ENCODE measurements at places on chromosomes 16 and 17.

GRCh38 chr17:78647032-78647431 lies 69.8 kb upstream of the DNAH17 start:
- no peak for DNase-seq

- peak; percentile 75 for DNase-seq
Measured at GRCh38 chr17:77373299-77374169, 232.8 kb downstream of the SEC14L1 start.

DNA sequence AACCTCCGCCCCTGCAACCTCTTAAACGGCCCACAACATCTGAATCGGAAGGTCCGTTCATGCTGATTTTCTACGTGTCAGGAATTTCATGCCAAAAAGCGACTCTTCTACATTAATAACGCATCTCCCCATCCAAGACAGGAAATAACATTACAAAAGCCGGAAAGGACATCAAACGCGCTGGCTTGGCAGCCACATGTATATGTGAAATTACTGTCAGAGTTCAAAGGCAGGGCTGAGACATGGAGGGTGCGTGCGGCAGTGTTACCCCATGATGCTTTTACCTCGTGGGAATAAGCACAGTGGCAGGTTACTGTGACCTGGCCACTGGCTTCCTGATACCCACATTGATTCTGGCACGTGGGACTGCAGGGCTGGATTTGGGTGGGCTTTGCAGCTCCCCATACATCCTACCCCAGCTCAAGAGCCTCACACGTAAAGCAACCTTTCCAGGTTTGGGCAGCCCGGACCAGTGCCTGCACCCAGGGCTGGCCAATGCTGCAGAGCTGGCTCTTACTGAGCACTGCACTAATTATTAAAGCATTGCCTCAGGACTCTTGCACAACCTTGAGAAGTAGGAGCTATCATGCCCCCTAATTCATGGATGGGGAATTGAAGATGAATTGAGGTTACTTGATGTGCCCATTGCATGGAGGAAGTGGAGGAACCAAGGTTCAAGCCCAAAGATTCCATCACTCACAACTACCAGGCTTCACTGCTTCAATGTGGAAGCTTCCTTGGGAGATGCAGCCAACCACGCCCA lies 120.6 kb upstream of the FOXF1 start:
- DNase-seq = peak; percentile 63

GRCh38 chr17:56819030-56819429 lies 14.7 kb downstream of the C17orf67 start:
- no peak for DNase-seq

DNA sequence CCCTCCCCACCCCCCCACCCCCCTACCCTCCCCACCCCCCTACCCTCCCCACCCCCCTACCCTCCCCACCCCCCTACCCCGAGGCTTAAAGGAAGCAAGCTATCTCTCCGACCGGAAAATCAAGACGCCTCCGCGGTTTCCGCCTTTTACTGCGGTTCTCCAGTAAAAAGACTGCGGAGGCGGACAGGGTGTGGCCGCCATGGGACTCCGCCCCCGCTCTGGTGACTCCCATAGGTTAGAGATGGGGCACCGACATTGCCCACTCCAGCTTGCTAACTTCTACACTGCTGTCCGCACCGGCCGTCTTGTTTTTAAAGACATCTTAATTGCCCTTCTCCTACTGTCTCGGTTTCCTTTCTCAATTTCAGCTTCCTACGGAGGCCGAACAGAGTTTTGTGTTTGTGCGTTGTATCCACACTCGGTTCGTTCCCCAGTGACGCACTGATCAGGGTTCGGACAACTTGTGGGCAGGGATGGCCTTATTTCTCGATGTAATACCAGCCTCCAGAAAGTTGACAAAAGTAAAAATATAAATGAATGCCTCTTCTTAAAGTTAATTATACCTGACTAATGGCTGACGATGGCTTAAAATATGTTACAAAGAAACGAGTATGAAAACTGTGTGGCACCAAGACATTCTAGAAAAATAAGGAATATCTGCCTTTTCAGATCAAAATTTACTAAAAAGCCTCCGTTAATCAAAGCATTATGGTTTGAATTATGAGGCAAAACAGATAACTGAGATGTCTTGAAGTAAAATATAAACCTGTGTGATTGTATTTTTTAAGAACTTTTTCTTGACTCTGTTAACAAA lies 1.1 kb upstream of the ZNF200 start:
- DNase-seq = peak; percentile 15

DNA sequence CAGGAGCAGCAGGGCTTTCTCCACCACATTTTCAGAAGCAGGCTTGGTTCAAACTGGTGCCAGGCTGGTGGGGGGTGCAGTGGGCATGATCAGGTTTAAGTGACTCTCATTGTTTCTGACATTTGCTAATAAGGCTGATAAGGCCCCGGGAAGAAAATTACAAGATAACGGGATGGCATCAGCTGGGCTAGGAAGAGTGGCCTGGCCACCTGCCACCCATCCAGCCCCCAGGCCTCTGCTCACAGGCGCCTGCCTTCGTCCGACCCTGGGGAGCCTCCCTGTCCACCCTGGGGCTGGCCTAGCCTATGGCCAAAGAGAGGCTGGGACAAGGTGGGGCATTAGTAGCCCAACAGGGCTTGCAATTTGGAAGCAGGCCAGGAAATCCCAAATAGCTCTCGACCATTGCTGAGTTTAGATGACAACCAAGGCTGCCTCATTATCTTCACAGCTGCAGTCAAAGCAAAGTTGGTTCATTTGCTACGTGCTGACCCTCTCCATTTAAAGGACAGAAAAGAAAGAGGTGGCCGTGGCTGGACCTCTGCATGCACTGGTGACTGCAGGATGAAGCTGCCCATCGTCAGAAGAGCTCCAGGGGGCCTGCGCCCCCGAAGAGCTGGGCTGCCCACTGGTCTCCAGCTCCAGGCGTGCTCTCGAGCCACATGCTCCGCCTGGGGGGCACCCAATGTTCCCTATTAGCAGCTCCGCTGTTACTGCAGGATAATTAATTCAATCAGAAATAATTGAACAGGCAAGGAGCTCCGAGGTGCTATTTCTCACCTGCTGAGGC lies 44.9 kb downstream of the PEMT start:
- DNase-seq = no peak

DNA sequence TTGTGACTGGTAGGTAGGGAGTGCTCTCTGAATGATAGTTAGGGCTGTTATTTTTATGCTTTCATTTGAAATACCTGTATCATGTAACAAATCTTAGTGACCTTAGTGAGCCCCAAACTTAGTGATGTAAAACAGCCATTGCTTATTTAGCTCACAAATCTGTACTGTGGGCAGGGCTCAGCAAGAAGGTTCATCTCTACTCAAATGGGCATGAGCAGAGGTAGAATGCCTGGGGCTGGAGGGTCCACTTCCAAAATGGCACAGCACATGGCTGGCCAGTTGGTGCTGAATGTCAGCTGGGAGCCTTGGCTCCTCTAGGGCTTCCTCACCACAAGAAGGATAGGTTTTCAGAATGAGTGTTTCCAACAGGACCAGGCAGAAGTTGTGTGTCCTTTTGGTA lies 49.3 kb upstream of the FOXF1 start:
- no peak for DNase-seq

- DNase-seq = no peak
Measured at GRCh38 chr17:7224110-7224509, 4.4 kb downstream of the ACADVL start.

- DNase-seq = peak; percentile 27
Measured at GRCh38 chr16:83674931-83675535, 132.7 kb upstream of the HSBP1 start.

- DNase-seq = peak; percentile 71
Measured at GRCh38 chr17:65231662-65232335, 94.6 kb downstream of the RGS9 start.

DNA sequence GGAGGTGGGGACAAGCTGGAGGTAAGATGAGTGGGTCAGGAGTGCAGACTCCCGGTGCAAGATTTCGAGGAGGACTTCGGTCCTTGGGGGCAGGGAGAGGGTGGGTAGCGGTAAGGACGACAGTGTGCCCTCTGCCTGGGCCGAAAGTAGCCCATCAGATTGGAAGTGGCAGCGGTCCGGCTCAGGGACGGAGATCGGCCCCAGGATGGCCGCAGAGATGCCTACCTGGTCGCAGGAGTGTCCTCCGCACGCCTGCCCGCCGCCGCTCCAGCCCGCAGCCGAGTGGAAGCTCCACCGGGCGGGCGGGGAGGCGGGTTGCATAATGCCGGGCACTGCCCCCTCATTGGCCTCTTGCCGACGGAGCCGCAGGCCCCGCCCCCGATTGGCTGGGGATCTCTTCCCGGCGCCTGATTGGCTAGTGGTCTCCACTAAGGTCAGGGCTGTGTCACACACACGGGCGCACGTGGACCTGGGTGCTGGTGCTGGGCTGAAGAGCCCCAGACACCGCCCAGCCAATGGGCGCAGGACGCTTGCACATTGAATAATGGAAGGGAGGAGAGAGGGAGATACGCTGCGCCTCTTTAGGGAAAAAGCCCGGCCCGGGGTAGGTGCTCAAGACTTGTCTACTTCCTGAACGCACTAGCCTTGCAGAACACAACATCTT lies at the start of gene PER1:
Gene PER1, minus strand, starts transcription at position 293 of the 664 bp plus-strand sequence. CDS start 1,698 bp downstream, outside the sequence.
- DNase-seq = peak; percentile 94

DNA sequence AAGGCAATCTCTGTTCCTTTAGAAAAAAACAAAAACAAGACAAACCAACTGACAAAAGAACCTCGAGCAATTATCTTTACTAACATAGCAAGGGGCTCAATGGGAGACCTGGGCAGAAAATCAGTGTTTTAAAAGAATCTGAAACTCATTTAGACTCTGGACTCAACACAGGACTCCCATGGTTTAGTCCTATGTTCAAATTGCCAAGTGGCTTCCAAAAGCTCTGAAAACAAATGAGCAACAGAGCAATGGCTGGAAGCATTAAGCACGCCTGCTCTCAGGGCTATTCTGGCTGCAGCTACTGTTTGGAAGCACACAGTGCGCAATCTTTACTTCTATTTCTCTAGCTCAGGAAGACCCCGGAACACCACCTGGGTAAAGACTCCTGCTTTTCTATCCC lies 162.0 kb downstream of the AATF start:
- DNase-seq = no peak

DNA sequence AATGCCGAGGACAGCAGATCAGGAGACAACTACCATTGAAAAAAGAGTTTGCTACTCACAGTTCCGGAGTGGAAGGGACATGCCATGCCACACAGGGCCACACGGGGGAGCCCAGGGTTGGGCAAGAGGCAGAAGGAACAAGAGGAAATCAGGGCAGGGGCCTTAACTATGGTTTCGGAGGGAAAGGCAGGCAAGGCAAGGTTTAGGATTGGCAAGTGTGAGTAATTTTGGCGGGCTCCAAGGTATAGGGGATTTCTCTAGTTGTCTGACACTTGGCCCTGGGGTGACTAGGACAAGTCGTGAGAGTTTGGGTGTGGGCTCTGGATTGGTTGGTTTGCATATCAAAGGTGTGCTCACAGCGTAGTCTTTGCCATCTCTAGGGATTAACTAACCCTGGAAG lies 27.0 kb upstream of the NTN1 start:
- DNase-seq = peak; percentile 36

GRCh38 chr17:69538795-69539194 lies 124.3 kb downstream of the MAP2K6 start:
- DNase-seq = no peak

- no peak for DNase-seq
Measured at GRCh38 chr17:19284005-19284959, 47.1 kb downstream of the EPN2 start.

DNA sequence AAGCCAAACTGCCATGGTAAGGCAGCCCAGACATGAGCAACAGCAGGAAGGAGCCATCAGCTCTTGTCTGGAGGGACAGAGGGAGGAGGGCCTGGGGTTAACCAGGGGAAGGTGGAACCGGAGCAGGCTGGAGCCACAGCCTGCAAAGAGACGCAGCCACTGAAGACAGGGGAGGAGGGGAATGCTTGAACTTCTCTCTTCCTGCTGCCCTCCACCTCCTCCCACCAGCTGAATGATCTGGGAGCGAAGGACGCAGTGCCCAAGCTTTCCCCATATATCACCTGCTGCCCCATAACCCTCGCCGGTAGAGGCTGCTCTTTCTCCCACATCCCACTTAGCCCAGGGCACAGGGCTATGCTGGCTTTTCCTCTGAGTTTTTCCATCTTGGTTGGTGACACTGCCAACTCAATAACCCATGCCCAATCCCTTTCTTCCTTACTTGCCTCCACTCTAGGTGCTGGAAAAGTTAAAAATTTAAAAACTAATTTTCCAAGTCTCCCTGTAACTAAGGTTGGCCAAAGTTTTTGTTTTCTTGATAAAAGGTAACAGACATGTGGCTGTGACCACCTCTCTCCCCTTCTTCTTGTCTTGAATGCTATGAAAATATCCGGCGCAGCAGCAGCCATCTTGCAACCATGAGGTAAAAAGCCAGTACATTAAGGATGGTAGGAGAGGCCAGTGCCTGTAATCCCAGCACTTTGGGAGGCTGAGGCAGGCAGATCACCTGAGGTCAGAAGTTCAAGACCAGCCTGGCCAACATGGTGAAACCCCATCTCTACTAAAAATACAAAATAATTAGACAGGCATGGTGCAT lies 21.8 kb upstream of the CACNG4 start:
- no peak for DNase-seq

GRCh38 chr16:65125871-65126270 lies 4.0 kb upstream of the CDH11 start:
- DNase-seq = no peak

DNA sequence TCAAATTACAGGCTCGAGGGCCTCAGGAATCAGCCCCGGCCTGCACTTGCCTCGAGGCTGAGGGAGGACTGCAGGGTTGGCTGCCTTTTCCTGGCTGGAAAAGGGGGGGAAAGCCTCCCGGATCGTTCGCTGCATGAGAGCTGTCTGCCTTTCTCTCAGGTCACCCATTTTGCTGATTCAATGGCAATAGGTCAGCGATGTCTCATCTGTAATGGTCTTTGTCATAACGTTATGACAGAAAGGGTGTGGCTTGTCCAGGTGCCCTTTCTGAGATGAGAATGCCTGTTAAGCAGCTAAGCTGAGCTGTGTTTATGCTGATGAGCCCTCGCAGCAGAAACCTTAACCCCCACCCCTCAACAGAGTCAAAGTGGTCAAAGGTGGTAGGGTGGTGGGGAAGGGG lies 81.8 kb downstream of the AKAP1 start:
- DNase-seq = no peak

GRCh38 chr17:76270770-76271668 lies 5.9 kb downstream of the UBALD2 start:
- DNase-seq = peak; percentile 55

- DNase-seq = peak; percentile 76
Measured at GRCh38 chr17:20116683-20117309, 107.6 kb downstream of the SPECC1 start.

DNA sequence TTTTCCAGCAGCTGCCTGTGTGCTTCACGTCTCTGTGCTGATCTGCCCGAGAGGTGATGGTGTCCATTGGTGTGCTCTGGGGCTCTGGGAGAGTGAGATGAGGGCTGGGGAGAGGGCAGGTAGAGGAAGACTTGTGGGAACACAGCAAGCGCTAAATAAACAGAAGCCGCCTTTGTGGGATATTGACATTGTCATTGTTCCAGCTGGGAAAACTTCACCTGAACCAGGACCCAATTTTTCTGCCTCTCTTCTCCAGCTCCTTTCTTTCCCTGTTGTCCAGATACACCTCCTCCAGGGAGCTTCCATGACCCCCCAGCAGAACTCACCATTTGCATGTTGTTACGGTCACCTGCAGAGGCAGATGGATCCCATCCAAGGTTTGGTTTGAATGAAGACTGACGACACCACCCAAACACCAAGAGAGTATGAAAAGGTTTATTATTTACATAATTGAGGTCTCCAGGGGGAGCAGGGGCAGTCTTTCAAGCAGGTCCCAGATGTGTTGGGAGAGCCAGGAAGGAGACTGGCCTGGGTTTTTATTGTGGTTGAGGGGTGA lies 3.6 kb upstream of the ITGA3 start:
- DNase-seq = no peak

- no peak for DNase-seq
Measured at GRCh38 chr17:44983563-44983962, 15.5 kb upstream of the C1QL1 start.

Measured in muscle of leg (tissue), 16 donors.